ENCODE measurements at places on chromosomes 3 and 15.

GRCh38 chr3:129521611-129522010 lies 6.8 kb upstream of the RHO start:
- DNase-seq = no peak

- no peak for DNase-seq
Measured at GRCh38 chr15:48059791-48060190, 61.0 kb upstream of the SLC24A5 start.

- no peak for DNase-seq
Measured at GRCh38 chr15:55823191-55823670, 80.3 kb upstream of the PRTG start.

DNA sequence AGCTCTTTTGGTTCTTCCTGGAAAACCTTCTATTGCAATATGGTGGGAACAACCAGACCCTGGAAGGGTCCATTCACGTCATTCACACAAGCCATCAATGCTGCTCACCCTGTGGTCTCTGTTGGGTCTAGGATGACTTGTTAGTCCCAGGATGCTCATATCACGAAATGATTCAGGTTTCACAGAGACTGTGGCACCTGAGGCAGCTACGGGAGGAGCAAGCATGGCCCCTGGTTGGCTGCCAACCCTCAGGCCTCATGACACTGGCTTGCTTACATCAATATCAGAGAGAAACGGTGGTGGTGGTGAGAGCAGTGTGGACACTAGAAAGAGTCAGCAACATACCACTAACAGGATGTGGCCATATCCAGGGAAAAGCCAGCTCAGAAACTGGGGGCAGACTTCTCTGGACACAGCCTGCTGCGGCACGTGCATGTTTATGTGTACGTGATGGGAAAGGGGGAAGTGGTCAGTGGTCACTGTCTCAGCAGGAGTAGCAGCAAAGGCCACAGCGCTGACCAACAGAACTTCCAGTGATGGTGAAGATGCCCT lies 208.9 kb upstream of the ST8SIA2 start:
- no peak for DNase-seq
